Ecto neural progenitor cell (in vitro differentiated cells): ENCODE measurements at places on chromosomes 7 and 10.

DNA sequence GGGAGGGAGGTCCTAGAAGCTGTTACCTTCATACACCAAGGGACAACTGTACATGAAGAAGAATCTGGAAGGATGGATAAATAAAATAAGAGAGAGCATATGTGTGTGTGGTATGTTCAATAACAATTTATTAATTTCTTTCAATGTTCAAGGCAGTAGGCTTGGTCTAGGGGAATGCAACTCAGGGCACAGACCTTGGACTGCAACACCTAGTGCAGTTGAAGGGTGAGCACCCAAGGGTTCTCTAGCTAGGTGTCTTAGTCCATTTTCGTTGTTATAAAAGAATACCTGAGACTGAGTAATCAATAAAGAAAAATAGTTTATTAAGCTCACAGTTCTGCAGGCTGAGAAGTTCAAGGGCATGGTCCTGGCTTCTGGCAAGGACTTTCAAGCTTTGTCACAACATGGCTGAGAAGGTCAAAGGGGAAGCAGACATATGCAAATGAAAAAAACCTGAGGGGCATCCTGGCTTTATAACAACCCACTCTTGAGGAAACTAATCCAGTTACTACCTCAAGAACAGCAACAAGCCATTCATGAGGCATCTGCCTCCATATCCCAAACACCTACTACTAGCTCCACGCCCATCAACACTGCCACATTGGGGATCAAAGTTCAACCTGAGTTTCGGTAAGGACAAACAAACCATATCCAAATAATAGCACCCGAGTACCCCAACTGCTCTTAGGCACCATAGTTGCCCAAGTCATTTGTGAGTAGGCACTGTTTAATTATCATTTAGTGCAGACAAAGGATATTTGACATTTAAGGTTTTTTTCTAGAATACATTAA, 15.7 kb upstream of the SGCE start:
- no peak for DNase-seq

- no peak for DNase-seq
These were observed 213.2 kb upstream of the MGMT start for GRCh38 chr10:129253865-129254179.

DNA sequence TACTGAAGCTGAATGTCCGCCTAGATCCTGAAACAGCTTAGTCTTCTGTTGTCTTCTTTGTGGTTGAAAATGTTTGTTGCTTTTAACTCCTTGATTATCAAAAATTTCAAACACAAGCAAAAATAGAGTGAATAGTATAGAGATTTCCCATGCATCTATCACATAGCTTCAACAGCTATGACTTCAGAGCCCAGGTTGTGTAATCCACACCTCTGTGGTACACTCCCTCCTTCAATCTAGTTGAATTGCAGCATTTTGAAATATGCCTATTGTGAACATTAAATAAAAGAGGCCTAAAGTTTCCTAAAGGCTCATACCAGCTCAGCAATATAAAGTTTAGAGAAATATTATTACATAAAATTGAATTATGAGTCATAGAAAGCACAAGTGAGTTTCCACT, 204.7 kb upstream of the HDAC9 start:
- DNase-seq: no peak

DNA sequence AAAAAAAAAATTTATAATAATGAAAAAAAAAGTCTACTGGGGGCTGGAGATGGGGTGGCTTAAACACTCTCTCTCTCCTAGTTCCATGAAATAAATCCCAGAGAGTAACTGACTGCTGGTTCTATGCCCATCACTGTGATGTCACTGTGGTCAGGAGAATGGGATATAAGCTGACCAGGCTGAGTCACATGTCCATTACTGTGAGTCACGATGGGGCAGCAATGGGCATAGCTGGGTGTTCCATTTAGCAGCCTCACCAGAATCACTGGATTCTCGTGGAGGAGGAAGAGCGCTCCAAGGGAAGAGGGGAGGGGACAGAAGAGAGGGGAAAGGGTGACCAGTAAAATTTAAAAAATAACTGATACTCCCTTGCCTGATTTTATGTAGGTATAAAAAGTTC, 37.1 kb downstream of the MASTL start:
- DNase-seq: no peak

DNA sequence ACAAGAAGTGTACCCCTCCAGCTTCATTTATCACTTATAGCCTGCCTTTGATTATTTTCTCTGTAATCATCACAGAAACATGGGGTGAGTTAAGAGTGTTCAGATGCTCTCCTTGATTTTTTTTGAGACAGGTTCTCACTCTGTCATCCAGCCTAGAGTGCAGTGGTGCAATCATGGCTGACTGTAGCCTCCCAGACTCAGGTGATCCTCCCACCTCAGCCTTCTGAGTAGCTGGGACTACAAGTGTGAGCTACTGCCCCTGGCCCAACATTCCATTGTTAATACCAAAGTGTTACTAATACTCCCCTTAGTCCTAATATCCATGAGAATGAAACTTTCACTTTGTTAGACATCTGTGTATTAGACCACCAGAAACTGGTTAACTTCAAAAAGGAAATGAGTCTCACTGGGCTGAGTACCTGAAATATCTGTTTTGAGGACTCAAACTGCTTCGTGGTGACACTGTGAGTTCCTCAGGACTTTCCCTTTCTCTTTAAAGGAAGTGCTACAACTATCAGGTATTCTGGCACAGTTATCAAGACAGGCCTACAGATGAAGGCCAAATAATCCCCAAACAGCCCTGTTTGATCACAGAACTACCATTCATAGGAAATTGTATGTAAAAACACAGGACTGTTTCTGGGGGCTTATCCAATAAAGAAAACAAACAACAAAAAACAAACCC, 20.5 kb upstream of the CFAP70 start:
- DNase-seq: no peak

DNA sequence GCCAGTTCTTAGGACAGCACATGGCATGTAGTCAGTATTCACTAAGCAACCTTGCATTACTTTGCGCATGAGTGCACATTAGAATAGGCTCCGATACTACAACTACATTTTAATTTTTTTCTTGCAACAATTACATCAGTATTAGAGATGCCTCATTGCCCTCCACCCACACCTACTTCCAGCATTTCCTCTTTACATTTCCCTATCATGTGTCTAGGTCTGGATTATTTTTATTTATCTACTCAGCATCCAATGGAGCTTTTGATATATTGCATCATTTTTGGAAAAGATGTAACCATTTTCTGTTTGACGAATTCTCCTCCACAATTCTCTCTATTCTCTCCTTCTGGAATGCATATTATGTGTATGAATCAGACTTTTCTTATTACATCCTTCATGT, 258.2 kb upstream of the GLI3 start:
- no peak for DNase-seq

- DNase-seq: no peak
These were observed 103.4 kb downstream of the GRK5 start for GRCh38 chr10:119310806-119311205.

DNA sequence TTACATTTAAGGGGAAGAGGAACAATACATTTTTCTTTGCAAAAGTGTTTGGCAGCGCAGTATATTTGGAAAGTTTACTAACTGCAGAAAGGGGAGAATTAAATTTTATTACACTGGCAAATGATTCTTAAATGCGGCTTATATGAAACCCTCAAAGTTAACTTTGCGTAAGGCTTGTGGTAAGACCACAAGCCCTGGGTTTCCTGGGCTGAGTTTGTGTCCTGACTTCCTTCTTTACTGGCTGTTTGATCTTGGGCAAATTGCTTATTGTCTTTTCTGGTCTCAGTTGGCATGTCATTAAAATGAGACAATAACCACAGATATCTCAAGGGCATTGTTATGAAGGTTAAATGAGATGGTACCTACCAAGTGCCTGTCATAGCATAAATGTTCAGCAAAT, 106.8 kb downstream of the GLRX3 start:
- no peak for DNase-seq
